ENCODE measurements at places on chromosomes 12 and 14. TPM values are rescaled to one million over a fixed set of nuclear protein-coding genes. Genes with fewer than 3 reads are reported as not detected.

The OR6C2 gene
- total RNA-seq, result not detected

The NTS gene
- total RNA-seq, result 2.4 TPM

The P2RX2 gene
- not detected for total RNA-seq

The PLBD1 gene
- 25.5 TPM for total RNA-seq
